ENCODE measurements at places on chromosomes 1 and 21.
A peak's percentile ranks its signal among the peaks of the same experiment; 100 is the strongest.

GRCh38 chr1:160063176-160063575, 6.8 kb downstream of the KCNJ10 start:
- no peak for DNase-seq

GRCh38 chr1:152188673-152189591, 29.9 kb upstream of the RPTN start:
- peak; percentile 6 for DNase-seq

DNA sequence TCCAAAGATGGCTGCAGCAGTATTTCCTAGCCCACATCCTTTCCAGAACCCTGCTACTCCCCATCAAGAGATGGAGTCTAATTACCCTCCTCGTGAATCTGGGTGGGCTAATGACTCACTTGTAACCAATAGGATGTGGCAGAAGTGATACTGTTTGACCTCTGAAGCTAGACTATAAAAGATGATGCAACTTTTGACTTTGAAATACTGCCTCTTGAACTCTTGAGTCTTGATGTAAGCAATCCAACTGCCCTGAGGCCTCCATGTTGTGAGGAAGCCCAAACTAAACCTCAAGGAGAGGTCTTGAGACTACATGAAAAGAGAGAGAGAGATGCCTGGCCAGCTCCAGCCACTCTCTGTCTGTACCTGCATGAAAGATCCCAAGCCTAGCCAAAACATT, 29.5 kb downstream of the LMO4 start:
- DNase-seq = no peak

DNA sequence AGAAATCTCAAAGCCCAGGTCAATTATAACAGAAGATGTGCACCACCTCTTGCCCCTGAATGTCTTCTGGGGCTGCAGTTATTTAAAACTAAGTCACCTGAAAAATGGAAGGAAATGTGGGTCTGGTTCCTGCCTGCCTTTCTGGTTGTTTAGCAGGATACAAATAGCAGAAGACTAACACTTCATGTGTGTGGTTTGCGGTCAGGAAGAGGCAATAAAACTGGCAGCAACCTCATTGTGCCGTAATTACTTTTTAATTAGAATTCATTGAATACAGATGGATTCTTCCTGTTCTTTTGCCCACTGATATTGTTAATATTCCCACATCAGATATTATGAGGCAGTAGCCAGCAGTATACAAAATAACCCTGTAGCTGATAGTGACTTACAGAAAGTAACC, 345.7 kb downstream of the ZNF326 start:
- DNase-seq = no peak

Data from nephron progenitor cell (in vitro differentiated cells).